ENCODE measurements at places on chromosomes 1 and 21. TPM values are rescaled to one million over a fixed set of nuclear protein-coding genes. Genes with fewer than 3 reads are reported as not detected.

Gene LCE1D
- total RNA-seq, result not detected

Gene LAX1
- total RNA-seq, result 2.2 TPM

Gene OXCT2
- 1.1 TPM for total RNA-seq

Gene RBP7
- 8.5 TPM for total RNA-seq

Gene BLACAT1
- total RNA-seq, result 0.16 TPM

Gene AADACL4
- not detected for total RNA-seq

Gene FMO3
- total RNA-seq, result 0.65 TPM

Gene SYPL2
- 2.0 TPM for total RNA-seq

Gene FCRL1
- 0.21 TPM for total RNA-seq

Gene HCN3
- 4.7 TPM for total RNA-seq

Data from ureter (tissue), 1 donor.